ENCODE measurements at places on chromosomes 6 and 20.

GRCh38 chr20:32474967-32475811 is 109.9 kb downstream of the NOL4L start:
- H3K36me3 ChIP-seq: no peaks in the 10 kb centered on the region
- DNase-seq: no peak
- no peaks in the 10 kb centered on the region for H3K27me3 ChIP-seq
- H3K4me1 ChIP-seq: peaks cover 7% of the 10 kb centered on the region
- H3K27ac ChIP-seq: no peak overlapping the region
- H3K4me3 ChIP-seq: no peak overlapping the region

DNA sequence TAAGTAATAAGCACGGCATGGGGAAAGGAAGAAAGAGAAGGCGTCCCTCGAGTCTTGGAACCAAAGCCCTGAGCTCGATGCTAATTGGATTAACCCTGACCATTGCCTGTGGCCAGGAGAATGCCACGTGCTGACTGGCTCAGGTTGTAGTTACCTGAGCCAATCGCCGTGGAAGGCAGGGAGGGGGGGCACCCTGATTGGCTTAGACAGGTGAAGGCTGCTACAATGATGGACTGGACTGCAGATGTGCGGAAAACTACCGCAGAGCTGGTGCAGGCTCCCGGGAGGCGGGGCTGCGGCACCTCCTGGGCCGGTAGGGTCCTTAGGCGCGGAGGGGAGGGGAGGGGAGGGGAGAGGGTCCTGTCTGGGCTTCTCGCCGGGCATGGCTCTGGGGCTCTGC is 121.3 kb downstream of the TFAP2C start:
- no peaks in the 10 kb centered on the region for H3K36me3 ChIP-seq
- H3K27ac ChIP-seq: no peak overlapping the region
- no peak for DNase-seq
- H3K4me1 ChIP-seq: no peaks in the 10 kb centered on the region

DNA sequence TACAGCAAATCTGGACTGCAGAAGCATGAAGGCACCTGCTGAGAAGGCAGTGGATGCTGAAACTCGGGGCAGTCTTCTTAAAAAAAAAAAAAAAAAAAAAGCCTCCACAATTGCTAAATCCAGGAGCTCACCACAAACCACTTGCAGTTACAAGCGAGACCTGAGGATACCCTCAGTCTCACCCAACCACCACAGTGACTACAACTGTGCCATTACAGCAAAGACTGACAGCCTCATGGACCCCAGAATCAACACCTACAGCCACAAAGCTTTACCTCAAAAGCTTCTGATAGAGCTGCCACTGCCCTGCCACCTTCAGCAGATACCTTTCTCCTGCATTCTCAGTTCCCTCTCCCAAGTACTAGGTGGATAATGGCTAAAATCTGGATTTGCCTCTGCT is 9.0 kb downstream of the COL21A1 start:
- no peak overlapping the region for H3K27ac ChIP-seq
- DNase-seq: no peak
- H3K27me3 ChIP-seq: no peaks in the 10 kb centered on the region
- no peak overlapping the region for H3K4me3 ChIP-seq

GRCh38 chr6:84772428-84773132 is 8.2 kb upstream of the TBX18 start:
- peaks cover 74% of the 10 kb centered on the region for H3K27me3 ChIP-seq
- H3K4me3 ChIP-seq: no peak overlapping the region
- peaks cover 2% of the 10 kb centered on the region for H3K4me1 ChIP-seq
- peaks cover 1% of the 10 kb centered on the region for H3K36me3 ChIP-seq

DNA sequence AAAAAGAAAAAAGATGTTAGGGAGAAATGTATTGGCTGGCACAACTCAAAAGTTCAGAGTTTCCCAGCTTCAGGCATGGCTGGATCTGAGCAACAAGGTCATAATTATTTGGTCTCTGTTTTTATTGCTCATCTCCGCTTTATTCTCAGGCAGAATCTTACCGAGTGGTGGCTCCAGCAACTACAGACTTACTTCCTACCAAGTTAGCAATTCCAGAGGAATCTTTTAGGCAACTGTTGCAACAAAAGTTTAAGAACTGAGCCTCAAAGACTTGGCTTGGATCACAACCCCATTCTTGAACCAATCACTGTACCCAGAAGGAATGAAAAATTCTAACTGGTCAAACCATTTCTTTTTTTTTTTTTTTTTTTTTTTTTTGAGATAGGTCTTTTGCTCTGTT is 35.5 kb upstream of the NCOA3 start:
- DNase-seq: no peak
- H3K4me1 ChIP-seq: peaks cover 11% of the 10 kb centered on the region
- H3K27me3 ChIP-seq: no peaks in the 10 kb centered on the region
- no peak overlapping the region for H3K27ac ChIP-seq

DNA sequence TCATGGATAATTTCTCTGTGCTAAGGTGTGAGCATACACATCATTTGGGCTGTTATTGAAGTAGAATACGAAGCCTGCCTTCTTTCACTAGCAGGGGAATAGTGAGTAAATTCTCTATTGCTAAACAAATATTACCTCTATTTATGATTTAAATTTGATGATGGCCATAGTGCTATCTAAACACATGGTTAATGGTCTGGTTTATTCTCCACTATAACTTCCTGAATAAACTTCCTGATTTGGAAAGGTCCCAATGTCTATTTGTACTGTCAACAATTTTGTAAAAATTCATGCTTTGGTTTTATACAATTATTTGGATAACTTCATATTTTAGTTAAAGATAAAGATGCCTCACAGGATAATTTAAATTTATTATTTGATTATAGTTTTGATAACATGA is 400.8 kb downstream of the ARHGAP18 start:
- H3K27me3 ChIP-seq: peaks cover 5% of the 10 kb centered on the region
- H3K4me1 ChIP-seq: no peaks in the 10 kb centered on the region
- H3K36me3 ChIP-seq: no peaks in the 10 kb centered on the region
- no peak for DNase-seq

DNA sequence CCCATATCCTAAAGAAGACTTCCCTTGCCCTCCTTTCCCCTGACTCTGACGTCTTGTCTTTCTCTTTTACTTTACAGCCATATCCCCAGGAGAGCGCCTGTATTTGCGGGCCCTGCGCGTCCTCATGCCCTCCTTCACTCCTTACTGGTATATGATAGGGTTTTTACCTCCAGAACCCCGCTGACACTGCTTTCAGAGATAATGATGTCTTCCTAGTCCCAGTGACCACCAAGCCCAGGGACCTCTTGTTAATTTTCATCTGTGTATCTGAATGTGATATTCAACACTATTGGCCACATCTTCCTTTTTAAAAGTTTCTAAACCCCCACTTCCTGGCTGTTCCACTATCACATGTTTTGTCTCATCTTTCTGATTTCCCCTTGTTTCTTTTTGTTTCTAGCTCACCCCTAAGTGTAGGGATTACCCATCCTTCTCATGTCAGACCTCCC is 102.0 kb downstream of the HIVEP1 start:
- H3K4me3 ChIP-seq: peak overlapping the region; percentile 15
- DNase-seq: no peak
- H3K27ac ChIP-seq: peak overlapping the region; percentile 50
- H3K36me3 ChIP-seq: peaks cover 57% of the 10 kb centered on the region
- H3K27me3 ChIP-seq: no peaks in the 10 kb centered on the region

- peak overlapping the region; percentile 87 for H3K27ac ChIP-seq
- H3K36me3 ChIP-seq: peaks cover 34% of the 10 kb centered on the region
- peak; percentile 92 for DNase-seq
- peaks cover 1% of the 10 kb centered on the region for H3K27me3 ChIP-seq
Observed at GRCh38 chr6:11381801-11382513, 149.5 kb upstream of the NEDD9 start.

- DNase-seq: no peak
- no peak overlapping the region for H3K4me3 ChIP-seq
- H3K27me3 ChIP-seq: no peaks in the 10 kb centered on the region
- H3K27ac ChIP-seq: no peak overlapping the region
Observed at GRCh38 chr20:34468951-34469350, 47.3 kb upstream of the DYNLRB1 start.

GRCh38 chr6:72987301-72987700 is 238.0 kb downstream of the KHDC1L start:
- H3K27me3 ChIP-seq: no peaks in the 10 kb centered on the region
- H3K36me3 ChIP-seq: peaks cover 2% of the 10 kb centered on the region
- H3K4me3 ChIP-seq: no peak overlapping the region
- no peak overlapping the region for H3K27ac ChIP-seq
